Jurkat, Clone E6-1 (cell line): ENCODE measurements at places on chromosomes 7 and 10.

GRCh38 chr7:117065571-117066150 lies 112.4 kb downstream of the ST7 start:
- no peak for DNase-seq

DNA sequence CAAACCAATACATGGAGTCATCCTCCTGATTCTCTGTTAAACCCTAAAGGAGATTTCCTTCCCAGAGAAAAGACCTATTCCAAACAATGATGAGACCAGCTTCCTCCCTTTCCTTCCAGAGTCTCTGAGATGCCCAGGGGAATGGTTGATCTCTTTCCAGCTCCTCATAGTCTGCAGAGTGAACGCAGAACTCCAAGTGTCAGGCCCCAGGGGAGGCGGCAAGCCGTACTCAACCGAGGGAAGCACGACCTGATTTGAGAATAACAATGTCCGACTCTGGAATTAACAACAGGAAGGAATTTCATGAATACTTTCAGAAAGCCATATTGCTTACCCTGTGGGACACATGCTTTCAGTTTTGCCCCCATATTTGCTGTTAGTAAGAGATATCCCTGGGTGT lies 241.7 kb upstream of the GLI3 start:
- DNase-seq = no peak

DNA sequence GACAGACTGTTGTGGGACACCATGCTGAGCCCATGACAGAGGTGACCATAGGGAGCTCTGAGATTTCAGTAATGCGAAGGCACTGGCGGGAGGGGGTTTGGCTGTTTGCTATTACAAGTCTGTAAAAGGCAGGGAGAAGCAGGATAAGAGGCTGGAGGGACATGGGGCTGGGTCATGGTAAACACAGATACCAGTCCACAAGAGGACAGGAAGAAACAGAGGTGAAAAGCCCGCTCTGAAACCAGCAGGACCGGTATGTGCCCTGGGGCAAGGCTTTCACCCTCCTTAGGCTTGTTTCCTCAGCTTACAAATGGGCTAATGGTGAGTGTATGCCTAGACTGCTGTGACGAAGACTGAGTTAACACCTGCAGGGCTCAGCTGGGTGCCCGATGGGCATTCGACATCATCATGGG lies 34.1 kb downstream of the ANXA11 start:
- no peak for DNase-seq

- DNase-seq = no peak
Observed at GRCh38 chr7:46162609-46163008, 241.5 kb upstream of the IGFBP3 start.

GRCh38 chr7:54664235-54665228 lies 94.5 kb downstream of the SEC61G start:
- DNase-seq = no peak

- DNase-seq = no peak
Observed at GRCh38 chr10:14543904-14544210, 213.1 kb upstream of the FRMD4A start.

- no peak for DNase-seq
Observed at GRCh38 chr10:78656417-78657162, 412.2 kb upstream of the ZMIZ1 start.

GRCh38 chr10:121667948-121668313 lies 69.7 kb upstream of the FGFR2 start:
- DNase-seq = no peak

- no peak for DNase-seq
Observed at GRCh38 chr7:1246871-1247526, 14.3 kb downstream of the UNCX start.

DNA sequence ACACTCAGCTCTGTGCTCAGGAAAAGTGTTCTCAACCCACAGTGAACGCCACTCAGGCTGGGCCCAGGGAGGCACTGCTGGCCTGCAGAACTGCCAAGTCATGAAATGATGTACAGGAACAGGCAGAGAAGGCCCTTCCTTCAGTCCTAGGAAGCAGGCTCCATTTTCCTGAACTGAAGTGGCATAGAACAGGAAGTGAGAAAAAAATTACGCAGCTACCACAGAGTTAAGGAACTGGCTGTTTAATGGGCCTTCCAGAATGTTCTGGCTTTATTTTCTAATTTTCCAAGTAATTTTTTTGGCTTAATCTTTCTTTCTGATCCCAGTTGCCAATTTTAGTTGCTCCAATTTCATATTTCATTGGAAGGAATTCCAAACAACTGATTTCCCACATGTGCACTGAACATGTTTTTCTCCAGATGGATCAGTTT lies 39.3 kb downstream of the LRRC18 start:
- no peak for DNase-seq

DNA sequence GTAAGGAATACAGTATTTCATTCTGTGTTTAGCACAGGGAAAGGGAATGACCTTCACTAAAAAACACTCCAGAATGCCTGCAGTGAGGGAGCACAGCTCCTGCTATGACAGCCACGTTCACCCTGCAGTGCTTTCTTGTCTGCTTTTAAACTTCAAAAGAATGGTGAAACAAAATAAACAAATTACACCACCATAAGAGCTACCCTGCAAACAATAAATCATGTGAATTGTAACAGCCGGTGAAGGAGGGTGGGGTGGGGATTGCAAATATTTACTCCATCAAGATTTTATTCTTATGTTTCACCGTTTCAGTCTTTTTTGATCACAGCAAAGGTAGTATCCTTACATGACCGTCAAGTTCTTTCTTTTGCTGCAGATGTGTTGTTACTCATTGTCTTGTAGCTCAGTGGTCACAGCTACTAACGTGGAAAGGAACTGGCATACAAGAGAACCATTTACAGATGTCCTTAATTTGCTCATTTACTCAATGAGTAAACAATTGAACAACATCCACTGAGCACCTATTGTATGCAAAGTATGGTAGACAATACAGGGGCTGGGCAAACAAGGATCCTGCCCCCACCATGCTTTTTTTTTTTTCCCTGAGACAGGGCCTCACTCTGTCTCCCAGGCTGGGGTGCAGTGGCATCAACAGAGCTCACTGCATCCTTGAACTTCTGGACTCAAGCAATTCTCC lies 4.1 kb upstream of the CHN2 start:
- DNase-seq = no peak

GRCh38 chr7:92528958-92529264 lies 316 bp downstream of the RBM48 start:
- DNase-seq = no peak

DNA sequence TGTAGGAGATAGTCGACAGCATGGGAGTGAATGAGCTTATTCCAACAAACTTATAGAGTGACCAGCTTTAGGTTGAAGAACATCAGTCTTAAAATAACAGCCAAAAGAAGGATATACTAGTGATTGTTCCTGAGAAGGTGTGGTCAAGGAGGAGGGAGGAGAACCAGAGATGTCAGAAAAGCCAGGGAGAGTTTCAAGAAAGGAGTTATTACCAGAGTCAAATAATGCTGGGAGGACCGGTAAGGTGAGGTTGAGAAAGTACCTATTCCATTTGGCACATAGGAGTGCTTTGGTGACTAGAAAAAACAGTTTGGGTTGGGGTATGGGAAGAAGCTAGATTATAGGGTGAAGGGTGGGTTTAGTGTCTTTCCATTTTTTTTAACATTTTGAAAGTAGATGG lies 5.8 kb downstream of the PTPN12 start:
- no peak for DNase-seq

GRCh38 chr10:49241385-49241784 lies 53.2 kb upstream of the TMEM273 start:
- DNase-seq = no peak

DNA sequence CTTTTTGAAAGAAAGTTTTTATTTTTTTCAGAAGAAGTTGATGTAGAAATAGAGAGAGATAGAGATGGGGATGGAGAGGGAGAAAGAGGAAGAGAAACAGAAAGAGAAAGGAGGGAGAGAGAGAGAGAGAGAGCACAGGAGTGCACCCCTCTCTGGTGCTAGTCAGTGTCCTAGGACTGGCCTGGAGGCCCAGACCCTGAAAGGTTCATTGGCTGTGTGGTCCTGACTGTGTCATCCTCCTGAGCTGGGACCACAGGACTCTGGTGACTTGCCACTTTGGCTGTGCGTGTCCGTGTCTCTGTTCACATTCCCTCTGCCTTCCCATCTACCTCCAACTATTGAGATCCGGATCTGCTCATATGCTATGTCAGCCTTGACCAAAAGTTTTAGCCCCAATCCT lies 62.1 kb upstream of the SHH start:
- DNase-seq = no peak

- DNase-seq = peak; percentile 65
Observed at GRCh38 chr7:55534262-55534915, 37.9 kb downstream of the VOPP1 start.

GRCh38 chr7:133702960-133703359 lies 424.2 kb upstream of the LRGUK start:
- no peak for DNase-seq

- no peak for DNase-seq
Observed at GRCh38 chr10:128574581-128575210, 448.5 kb upstream of the MKI67 start.

DNA sequence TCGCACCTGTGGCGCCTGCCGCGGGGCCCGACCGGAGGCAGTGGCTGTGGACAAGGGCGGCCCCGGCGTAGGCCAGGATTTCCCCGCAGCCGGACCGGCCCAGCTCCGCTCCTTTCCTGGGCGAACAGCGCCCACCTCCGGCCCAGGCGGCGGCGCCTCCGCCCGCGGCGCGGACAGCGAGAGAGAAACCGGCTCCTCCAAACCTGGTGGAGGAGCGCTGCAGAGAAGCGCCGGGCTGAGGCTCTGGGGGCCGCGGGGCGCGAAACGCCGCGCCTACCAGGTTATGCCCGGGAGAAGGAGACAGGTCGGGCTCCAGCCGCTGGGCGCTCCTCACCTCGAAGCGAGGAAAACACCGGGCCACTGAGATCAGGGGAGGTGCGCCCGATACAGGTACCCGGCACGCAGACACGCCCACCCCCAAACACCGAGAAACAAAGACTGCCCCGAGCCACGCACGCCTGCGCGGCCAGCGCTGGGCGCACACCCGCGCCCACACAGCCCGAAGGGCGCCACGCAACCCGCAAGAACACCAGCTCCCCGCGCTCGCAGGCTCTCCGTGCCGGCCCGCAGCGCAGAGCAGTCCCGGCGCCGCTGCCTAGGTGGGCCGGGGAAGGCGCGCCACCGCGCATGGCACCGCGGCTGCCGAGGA lies 3.3 kb downstream of the GRID1 start:
- DNase-seq = no peak

DNA sequence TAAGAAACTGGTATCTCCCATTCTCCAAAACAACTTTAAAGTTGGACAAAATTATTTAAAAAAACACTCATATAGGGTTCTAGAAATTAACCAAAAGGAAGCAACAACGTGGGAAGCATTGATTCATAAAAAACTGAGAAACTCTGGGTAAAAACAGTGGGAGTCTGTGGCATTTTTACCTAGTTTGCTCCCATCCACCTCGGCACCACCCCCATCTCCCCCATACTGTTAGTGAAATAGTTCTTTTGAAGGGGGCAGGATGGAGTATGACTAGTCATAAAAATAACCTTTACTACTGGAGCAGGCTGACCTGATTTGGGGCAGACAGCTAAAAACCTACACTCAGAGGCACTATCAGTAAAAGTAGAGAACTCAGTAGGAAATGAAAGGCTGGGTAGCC lies 123.2 kb downstream of the AVL9 start:
- DNase-seq = no peak

- no peak for DNase-seq
Observed at GRCh38 chr10:3486346-3487065, 298.5 kb downstream of the KLF6 start.

GRCh38 chr10:102121739-102122372 lies 1.7 kb upstream of the LDB1 start:
- DNase-seq = no peak

DNA sequence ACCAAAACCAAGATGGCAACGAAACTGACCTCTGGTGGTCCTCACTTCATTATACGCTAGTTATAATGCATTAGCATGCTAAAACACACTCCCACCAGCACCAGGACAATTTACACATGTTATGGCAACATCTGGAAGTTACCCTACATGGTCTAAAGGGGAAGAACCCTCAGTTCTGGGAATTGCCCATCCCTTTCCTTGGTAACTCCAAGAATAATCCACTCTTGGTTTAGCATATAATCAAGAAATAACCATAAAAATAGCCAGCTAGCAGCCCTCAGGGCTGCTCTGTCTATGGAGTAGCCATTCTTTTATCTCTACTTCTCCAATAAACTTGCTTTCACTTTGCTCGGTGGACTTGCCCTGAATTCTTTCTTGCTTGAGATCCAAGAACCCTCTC lies 191.1 kb downstream of the DOCK4 start:
- no peak for DNase-seq

GRCh38 chr10:97119058-97119745 lies 66.6 kb downstream of the SLIT1 start:
- DNase-seq = no peak

DNA sequence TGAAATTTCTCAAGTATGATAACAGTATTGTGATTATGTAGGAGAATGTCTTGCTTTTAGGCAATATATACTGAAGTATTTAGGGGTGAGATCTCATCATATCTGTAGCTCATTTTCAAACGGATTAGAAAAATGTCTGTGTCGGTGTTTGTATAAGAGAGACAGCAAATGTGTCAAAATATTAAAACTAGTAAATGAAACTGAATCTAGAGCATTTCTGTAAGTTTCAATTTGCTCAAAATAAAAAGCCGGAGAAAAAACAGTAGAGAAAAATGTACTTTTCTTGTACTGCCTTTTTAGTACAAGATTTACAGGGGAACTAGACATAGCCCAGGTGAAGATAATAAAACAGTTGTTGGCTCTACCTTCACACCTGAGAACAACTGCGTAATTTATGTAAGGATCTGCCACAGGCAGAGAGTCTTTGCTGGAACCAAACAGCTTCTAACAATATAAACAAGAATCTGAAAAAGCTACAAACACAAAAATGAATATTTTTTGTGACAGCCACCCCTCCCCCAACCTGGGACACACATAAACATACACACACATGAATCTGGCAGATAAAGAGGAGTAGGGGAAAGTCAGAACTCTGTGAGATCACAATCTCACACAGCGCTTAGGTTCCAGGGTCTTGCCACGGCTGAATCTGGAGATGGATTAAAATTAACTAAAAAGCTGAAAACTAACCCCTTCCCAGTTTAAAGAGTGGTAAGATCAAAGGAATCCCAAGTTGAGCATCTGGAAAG lies 153.3 kb downstream of the AVL9 start:
- DNase-seq = no peak

DNA sequence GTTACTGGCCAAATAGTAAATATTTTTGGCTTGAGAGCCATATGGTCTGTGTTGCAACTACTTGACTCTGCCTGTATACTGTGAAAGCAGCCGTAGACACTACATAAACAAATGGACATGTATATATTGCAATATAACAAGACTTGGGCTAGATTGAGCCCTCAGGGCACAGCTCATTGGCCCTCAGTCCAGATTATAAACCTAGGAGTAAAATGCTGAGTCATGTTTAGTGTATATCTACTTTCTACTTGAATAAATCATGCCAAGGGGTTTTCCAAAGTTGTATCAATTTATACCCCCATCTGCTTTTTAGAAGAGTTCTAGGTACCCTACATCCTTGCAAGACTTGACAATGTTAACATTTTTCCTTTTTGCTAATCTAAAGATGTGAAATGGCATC lies 27.4 kb upstream of the POU6F2 start:
- no peak for DNase-seq

GRCh38 chr10:63128443-63128842 lies 4.7 kb upstream of the NRBF2 start:
- DNase-seq = no peak

GRCh38 chr10:5559642-5560141 lies 34.9 kb downstream of the CALML3 start:
- DNase-seq = no peak

GRCh38 chr7:7136466-7137381 lies 45.6 kb upstream of the C1GALT1 start:
- DNase-seq = no peak

- peak; percentile 83 for DNase-seq
Observed at GRCh38 chr10:8133146-8133545, 78.7 kb downstream of the GATA3 start.
